ENCODE measurements at places on chromosomes 4 and X.
A peak's percentile ranks its signal among the peaks of the same experiment; 100 is the strongest.

DNA sequence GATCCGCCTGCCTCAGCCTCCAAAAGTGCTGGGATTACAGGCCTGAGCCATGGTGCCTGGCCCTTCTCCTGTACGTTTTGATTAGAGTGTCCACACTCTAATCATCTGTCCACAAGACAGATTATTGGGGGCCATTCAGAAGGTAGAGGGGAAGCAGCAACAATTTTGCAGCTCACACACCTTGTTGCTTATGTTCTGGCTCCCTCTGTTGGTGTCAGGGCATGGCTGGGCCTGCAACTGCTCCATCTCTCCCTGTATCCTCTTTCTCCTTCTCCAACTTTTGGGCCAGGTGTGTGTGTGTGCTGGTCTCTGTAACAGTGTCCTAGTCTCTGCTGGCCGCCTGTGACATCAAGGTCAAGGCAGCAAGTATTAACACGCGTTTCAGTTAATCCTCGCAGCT lies 125.5 kb upstream of the MBNL3 start:
- DNase-seq, result no peak

- no peak for DNase-seq
These were observed 252.5 kb downstream of the DTHD1 start for GRCh38 chr4:36533944-36534343.

GRCh38 chr4:87076690-87077358 lies 142.0 kb downstream of the AFF1 start:
- no peak for DNase-seq

GRCh38 chr4:142933207-142933606 lies 87.1 kb upstream of the INPP4B start:
- no peak for DNase-seq

DNA sequence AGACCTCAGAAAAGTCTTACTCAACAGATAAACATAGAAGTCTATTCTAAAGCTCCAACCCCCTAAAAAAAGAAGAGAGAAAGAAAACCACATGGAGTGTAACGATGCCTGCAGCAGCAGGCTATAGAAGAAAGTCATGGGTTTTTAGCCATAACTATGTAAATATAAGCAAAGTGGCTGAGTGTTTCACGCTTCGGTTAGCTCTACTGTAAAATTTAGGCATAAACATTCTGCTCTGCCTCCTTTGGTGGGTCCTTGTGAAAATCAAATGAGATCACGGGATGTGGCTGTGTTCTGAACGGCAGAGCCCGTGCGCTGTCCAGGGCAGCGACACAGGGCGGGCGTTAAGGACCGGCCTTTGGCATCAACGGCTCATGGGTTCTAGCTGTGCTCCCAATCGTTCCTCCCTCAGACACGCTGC lies 78.4 kb downstream of the IRF2 start:
- DNase-seq, result peak; percentile 53

- DNase-seq, result no peak
These were observed 37.6 kb downstream of the GPR174 start for GRCh38 chrX:79182071-79182470.

- DNase-seq, result no peak
These were observed 4.7 kb downstream of the QRFPR start for GRCh38 chr4:121376097-121376496.

GRCh38 chr4:150302553-150302952 lies 224.3 kb downstream of the DCLK2 start:
- DNase-seq, result peak; percentile 96

GRCh38 chr4:99879458-99879857 lies 14.8 kb downstream of the LAMTOR3 start:
- no peak for DNase-seq

- DNase-seq, result peak; percentile 85
These were observed 5.4 kb downstream of the HTRA3 start for GRCh38 chr4:8274765-8275547.

All from astrocyte of the cerebellum (primary cell).